RWPE2 (cell line): ENCODE measurements at places on chromosomes 12 and 14.

GRCh38 chr12:90333939-90334338 lies 621.0 kb downstream of the CCER1 start:
- no peak overlapping the region for H3K27ac ChIP-seq
- H3K27me3 ChIP-seq: no peaks in the 10 kb centered on the region
- H3K36me3 ChIP-seq: no peaks in the 10 kb centered on the region

- peak; percentile 54 for DNase-seq
- no peak overlapping the region for H3K27ac ChIP-seq
- no peaks in the 10 kb centered on the region for H3K36me3 ChIP-seq
- H3K4me3 ChIP-seq: no peak overlapping the region
- H3K4me1 ChIP-seq: no peaks in the 10 kb centered on the region
- peaks cover 100% of the 10 kb centered on the region for H3K27me3 ChIP-seq
Measured at GRCh38 chr12:53961025-53961761, 6.5 kb downstream of the HOXC12 start.

- peaks cover 53% of the 10 kb centered on the region for H3K4me1 ChIP-seq
- no peaks in the 10 kb centered on the region for H3K36me3 ChIP-seq
- H3K4me3 ChIP-seq: no peak overlapping the region
- no peaks in the 10 kb centered on the region for H3K27me3 ChIP-seq
- H3K27ac ChIP-seq: peak overlapping the region; percentile 98
Measured at GRCh38 chr12:101018540-101018939, 191.5 kb downstream of the SLC5A8 start.

DNA sequence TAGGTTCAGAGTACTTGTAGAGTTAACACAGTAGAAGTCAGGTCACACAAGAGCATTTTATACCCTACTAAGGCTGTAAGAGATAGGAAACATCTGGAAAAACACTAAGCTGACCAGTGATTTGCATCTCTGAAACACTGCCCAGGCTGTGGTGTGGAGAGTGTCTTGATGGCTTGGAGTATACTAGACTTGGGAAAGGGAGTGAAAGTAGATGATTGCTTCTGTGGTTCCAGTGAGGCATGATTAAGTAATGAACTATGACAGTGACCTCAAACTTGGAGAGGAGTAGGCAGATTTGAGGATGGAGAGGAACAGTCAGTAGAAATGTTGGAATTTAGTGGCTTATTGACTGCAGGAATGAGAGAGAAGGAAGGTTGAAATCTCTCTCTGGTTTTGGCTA lies 201.2 kb downstream of the FLRT2 start:
- no peaks in the 10 kb centered on the region for H3K36me3 ChIP-seq
- H3K4me1 ChIP-seq: no peaks in the 10 kb centered on the region
- no peak overlapping the region for H3K27ac ChIP-seq
- no peak overlapping the region for H3K4me3 ChIP-seq

GRCh38 chr12:51818566-51819300 lies 29.8 kb downstream of the FIGNL2 start:
- no peak overlapping the region for H3K27ac ChIP-seq
- no peaks in the 10 kb centered on the region for H3K4me1 ChIP-seq
- H3K27me3 ChIP-seq: no peaks in the 10 kb centered on the region
- H3K36me3 ChIP-seq: no peaks in the 10 kb centered on the region
- no peak overlapping the region for H3K4me3 ChIP-seq

- no peaks in the 10 kb centered on the region for H3K27me3 ChIP-seq
- H3K4me1 ChIP-seq: no peaks in the 10 kb centered on the region
- no peak overlapping the region for H3K4me3 ChIP-seq
- no peak overlapping the region for H3K27ac ChIP-seq
Measured at GRCh38 chr12:53414756-53415417, 8.8 kb upstream of the AMHR2 start.

DNA sequence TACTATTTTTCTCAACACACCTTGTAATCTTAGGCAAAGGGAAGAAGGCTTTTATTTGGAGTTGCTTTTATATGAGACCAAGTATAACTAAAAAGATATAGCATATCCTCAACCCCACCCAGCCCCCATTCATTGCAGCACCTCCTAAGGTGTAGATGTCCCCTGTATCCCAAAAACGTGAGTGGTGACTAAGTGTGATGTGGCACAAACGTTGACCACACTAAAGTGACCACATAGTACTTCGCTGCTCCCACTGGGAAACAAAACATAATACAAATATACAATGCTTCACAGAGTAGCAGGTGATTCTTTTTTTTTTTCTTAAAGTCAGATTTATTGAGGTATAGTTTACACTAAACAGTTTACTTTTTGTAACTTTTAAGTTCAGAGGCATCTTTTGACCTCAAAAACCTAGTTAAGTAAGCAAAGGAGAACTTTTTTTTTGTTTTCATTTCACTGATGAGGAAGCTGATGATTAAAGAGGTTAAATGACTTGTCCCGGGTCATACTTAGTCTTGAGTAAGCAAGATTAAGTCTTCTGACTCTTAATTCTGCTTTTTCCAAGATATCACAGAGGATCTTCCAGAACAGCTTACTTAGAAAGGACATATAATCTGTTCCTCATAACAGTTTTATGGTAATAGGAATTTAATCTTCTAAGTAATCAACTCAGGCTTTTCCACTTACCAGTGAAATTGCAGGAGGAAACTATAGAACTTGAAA lies 245.2 kb upstream of the PLEKHG7 start:
- no peak overlapping the region for H3K4me3 ChIP-seq
- H3K27me3 ChIP-seq: no peaks in the 10 kb centered on the region
- H3K27ac ChIP-seq: no peak overlapping the region
- H3K4me1 ChIP-seq: no peaks in the 10 kb centered on the region
- H3K36me3 ChIP-seq: no peaks in the 10 kb centered on the region
- no peak for DNase-seq

GRCh38 chr12:124310178-124310577 lies 15.3 kb downstream of the RFLNA start:
- no peaks in the 10 kb centered on the region for H3K27me3 ChIP-seq
- H3K4me1 ChIP-seq: no peaks in the 10 kb centered on the region
- no peak overlapping the region for H3K4me3 ChIP-seq
- no peaks in the 10 kb centered on the region for H3K36me3 ChIP-seq

DNA sequence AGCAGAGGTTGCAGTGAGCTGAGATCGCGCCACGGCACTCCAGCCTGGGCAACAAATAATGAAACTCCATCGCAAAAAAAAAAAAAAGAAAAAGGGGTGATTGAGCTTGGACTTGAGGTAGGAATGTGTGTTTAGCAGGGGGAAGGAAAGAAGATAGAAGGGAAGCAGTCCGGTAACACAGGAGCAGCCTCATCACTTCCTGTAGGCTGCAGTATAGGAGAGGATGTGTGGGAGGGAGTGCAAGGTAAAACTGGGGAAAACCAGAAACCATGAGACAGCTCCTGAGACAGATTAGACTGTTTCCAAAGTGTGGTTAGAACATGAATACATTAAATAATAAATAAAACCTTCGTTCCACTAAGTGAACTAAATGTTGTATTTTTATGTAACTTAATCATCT lies 49.2 kb downstream of the FGD4 start:
- no peaks in the 10 kb centered on the region for H3K27me3 ChIP-seq
- H3K4me1 ChIP-seq: peaks cover 57% of the 10 kb centered on the region
- peak overlapping the region; percentile 96 for H3K27ac ChIP-seq
